PC-3 (cell line): ENCODE measurements at places on chromosomes 12 and 14. TPM values are rescaled to one million over a fixed set of nuclear protein-coding genes. Genes with fewer than 3 reads are reported as not detected.

Gene KLHL33
- 0.17 TPM in 1 of 2 replicates, not detected in the other for total RNA-seq

Gene PTCSC3
- not detected in 2 replicates for total RNA-seq

Gene CINP
- 76.9 and 83.6 TPM in 2 replicates for total RNA-seq

Gene WIF1
- total RNA-seq: not detected in 2 replicates

Gene MYF5
- not detected in 2 replicates for total RNA-seq

Gene ARL1
- 106 and 107 TPM in 2 replicates for total RNA-seq

Gene HNF1A
- total RNA-seq: not detected in 2 replicates

Gene GUCY2C
- not detected in 2 replicates for total RNA-seq

Gene CLEC4A
- total RNA-seq: 0.51 TPM in 1 of 2 replicates, not detected in the other

Gene NFE2
- total RNA-seq: 0.26 and 0.40 TPM in 2 replicates

DNA sequence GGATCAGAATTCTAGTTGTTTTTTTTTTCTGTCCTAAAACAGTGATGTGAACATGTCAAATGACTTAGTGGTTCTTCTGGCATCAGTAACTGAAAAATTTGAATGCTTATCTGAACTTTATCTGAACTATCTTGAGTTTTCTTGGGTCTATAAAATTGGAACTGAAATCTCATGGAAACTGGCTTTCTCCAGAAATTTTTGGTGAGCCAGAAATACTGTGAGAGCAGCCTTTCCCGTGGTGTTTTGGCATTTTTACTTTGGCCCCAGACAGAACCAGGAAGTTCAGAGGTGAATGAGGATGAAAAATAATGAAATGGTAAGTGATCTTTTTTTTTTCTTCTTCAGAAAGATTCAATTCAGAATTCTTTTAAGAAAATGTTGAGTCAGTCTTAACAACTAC, 89.5 kb upstream of the CCDC91 start:
- DNase-seq: no peak

DNA sequence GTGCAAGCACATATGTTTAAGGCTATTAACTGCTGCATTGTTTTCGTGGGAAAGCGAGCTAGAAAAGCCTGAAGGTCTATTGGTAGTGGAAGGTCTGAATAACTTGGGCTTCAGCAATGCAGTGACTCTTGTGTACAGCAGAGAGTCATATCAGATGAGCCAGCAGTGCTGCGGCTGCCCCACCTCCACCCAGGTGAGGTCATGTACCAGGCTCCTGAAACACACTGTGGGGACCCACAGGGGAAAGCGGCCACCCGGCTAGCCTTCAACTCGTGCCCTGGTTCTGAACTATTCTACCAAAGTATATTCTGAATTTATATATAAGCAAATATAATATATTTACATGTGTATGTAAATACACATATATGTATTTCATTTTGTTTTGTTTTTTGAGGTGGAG, 12.7 kb upstream of the RAN start:
- DNase-seq: no peak

GRCh38 chr12:42502682-42503081, 86.9 kb downstream of the PRICKLE1 start:
- no peak for DNase-seq

GRCh38 chr14:73221945-73222344, 15.4 kb upstream of the PAPLN start:
- DNase-seq: no peak

GRCh38 chr12:52585946-52586345, 12.3 kb upstream of the KRT74 start:
- DNase-seq: no peak

DNA sequence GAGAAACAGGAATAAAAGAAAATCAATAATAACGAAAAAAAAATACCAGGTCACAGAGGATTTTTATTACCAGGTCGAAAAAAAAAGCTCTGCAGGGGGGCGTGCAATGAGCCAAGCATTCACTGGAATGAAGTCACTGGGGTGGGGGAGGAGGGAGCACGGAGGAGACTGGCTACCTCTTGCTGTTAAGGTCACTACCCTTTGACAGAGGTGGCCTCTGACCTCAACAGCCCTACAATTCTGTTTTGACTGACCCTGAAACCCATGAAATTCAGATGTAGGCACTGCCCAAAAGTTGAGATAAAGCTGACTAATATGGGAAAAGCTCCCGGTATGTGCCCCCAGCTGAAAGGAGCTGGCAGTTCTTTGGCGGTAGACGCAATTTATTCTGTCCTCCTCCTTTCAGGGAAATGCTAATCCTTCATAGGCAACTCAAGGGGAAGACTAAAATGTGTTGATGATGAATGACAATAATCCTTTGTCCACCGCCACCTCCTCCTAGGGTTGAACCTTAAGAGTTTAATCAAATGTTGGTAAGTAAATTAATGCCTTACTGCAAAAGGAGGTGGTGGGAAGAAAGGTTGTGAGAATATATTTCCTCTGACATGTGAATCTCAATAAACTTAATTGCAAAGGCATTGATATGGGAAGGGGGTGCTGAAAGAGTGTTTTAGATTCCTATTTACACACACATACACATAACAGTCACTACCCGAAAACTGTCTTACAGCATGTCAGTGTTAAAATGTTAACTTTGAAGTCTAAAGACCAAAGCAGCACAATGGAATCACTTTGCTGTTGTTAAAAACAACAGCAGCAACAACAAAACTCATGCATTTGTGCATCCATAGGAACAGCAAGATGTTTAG, 6.3 kb upstream of the RIC8B start:
- no peak for DNase-seq

- no peak for DNase-seq
These were observed 26.1 kb upstream of the CPNE8 start for GRCh38 chr12:38931461-38931860.

DNA sequence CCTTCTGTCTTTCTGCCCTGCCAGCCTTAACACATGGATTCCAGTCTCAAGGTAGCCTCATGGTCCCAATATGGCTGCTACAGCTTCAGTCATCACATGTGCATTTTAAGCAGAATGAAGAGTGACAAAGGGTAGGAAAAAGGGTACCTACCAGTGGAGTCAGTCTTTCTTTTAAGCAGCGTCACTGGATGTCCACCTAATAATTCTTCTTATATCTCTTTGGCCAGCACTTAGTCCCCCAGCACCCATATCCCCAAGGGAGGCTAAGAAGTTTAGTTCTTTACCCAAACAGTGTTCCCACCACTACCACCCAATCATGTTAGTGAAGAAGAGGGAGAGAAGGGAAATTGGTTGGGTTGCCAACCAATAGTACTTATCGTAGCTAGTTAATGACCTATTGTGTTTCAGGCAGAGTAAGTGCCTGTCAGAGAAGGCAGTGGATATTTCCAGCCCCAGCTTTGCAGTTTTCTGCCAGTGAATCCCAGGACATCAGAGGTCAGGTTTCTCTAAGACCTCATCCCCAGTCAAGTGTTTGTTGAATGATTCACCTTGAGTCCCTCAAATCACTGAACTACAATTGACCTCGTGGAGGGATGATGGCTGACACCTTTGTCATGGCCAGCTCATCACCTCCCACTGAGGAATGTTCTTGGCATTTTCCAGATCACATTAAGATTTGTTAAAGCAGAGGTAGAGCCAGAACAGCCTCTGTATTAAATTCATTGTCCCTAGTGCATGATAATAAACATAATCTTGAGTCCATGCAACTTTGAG, 250.9 kb upstream of the CRY1 start:
- DNase-seq: peak; percentile 98

GRCh38 chr12:59076622-59077021, 156.3 kb upstream of the LRIG3 start:
- no peak for DNase-seq

- peak; percentile 96 for DNase-seq
These were observed 45.4 kb downstream of the ATG14 start for GRCh38 chr14:55366271-55366670.

- no peak for DNase-seq
These were observed 26.4 kb downstream of the RIMBP2 start for GRCh38 chr12:130689408-130690405.

DNA sequence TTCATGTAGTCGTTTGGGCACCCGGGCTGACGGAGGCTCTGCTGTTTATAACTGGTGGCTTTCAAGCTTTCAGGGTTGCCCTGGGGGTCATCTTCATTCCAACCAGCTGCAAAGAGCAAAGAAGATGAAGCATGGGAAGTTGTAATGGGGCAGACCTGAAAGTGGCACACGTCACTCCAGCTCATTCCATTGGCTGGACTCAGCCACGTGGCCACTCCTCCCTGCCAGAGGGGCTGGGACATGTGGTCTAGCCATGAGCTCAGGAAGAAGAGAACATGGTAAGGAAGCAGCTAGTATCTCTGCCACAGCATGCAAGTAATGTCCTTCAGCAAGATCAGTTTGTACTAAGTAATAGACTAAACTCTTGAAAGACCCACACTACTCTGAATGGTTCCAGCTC, 51.7 kb upstream of the FERMT2 start:
- DNase-seq: no peak

DNA sequence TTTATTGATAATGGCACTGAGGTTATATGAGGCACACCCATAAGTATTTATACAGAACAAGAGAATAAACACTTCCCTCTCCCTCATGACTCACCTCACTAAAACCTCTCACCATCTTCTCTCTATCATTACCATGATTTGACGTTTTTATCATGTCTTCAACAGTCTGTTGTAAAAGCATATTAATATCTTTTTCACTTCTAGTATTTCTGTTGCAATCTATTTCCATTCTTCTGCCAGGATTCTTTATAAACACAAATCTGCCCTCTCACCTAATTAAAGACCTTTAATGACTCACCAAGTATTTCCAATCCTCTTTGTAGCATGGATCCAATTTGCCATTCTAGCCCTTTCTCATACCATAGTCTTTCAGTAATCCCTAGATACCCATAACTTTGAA, 527.7 kb downstream of the SLC16A7 start:
- peak; percentile 46 for DNase-seq

DNA sequence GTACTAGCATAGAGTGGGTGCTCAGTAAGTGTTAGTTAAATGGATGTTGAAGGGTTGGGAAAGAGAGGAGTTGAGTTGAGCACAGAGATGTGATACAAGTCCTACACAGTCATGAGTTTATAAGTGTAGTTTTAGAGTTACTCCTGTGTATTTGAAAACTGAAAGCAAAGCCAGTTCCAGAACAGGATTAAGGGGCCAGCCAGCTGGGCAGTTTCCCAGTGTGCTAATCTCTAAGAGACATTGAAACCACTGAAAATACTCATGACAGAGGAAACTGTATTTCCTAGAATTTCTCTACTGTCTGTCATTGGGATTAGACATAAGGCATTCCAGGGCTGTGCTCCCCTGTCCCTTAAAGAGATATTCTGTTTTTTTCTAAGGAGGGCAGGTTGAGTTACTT, 101.0 kb downstream of the DERA start:
- no peak for DNase-seq

DNA sequence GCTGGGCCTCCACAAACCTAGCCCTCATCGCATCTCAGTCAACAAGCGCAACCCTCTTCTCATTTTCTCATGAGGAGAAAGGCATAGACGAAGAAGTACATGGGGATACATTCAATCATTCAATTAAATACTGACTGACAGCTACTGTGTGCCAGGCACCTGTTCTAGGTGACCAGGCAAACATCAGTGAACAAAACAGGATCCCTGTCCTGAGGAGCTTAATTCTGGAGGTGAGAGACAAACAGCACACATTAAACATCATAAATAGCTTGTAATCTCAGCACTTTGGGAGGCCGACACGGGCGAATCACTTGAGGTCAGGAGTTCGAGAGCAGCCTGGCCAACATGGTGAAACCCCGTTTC, 362 bp upstream of the ACYP1 start:
- no peak for DNase-seq

DNA sequence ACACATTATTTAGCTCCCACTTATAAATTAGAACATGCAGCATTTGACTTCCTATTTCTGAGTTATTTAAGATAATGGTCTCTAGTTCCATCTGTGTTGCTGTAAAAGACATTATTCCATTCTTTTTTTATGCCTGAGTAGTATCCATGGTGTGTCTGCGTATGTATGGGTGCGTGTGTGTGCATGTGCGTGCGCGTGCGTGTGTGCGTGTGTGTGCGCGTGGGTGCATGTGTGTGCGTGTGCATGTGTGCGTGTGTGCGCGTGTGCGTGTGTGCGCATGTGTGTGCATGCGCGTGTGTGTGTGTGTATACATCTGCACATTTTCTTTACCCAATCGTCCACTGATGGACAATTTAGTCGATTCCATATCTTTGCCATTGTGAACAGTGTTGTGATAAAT, 479.4 kb upstream of the TMEM132C start:
- DNase-seq: no peak

GRCh38 chr12:70646850-70647249, 9.6 kb upstream of the PTPRB start:
- peak; percentile 74 for DNase-seq

DNA sequence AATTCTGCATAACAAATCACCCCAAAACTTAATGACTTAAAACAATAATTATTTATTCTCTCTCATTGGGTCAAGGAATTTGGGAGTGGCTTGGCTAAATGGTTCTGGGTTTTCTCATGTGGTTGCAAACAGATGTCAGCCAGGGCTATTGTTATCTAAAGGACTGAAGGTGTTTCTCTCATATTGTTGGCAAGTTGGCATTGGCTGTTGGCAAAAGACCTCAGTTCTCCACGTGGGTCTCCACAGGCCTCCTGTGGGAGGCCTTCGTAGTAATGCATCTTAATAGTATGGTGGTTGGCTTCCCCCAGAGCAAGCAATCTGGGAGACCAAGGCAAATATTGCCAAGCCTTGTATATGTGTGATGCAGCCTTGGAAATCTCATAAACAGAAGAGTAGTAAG, 14.4 kb downstream of the GALNT16 start:
- DNase-seq: no peak

DNA sequence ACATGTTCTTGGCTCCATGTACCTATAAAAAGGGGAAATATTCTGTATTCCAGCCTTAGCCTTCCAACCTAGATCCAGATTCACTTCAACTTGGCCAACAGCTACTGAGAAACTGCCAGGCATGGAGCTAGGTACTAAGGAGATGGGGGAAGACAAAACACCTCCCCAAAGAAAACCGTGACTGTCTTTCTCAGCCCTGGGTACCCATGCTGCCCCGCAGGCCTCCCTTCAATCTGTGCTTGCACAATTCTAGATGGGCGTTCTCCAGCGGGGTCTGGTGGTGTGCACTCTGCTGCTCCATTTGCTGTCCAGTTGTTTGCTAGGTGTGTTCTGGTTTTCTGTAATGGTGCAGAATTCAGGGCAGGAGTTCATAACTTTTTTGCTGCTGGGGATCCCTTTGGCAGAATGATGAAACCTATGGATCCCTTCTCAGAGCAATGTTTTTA, 817 bp upstream of the KRT4 start:
- DNase-seq: no peak
